ENCODE measurements at places on chromosomes 4 and X.

DNA sequence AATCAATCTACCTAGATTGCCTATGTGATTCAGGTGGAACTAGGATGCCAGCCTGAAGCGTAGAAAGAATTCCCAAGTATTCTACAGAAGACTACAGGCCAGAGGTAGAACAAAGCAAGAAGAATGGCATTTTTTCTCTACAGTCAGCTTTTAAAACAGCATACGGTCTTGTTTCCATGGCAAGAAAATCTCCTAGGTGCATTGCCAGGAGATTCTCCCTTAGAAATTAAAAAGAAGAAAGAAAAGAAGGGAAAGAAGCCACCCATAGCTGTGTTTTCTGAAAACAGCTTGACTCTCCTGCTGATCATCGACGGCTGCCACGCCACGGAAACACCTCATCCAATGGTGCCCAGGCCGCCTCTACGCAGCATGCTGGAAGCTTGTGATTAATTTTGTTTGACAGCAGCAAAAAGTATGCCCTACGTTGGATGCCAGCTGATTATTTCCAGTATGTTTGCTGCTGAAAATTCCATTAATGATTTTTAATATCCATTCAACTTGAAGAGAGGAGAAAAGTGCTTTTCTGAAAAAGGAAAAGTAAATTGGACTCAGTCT is 24.1 kb downstream of the ANK2 start:
- DNase-seq, result no peak

DNA sequence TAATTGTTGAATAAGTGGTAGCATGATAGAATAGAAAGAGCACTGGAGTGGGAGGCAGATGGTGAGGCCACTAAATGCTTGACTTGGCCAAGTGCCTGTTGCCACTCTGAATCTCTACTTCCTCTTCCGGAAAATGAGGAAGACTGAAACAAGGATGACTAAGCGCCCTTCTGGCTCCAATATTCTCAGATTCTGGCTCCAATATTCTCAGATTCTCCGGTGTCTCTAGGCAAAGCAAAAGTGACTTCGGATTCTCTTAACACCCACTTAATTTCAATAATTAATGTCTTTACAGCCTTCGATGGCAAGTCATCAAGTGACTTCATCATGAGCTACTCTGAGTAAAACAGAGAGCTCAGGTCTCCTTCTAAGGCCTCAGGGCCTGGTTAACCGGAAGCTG is 402.2 kb upstream of the FGF13 start:
- DNase-seq, result no peak

- DNase-seq, result no peak
Measured at GRCh38 chr4:143554728-143555597, 41.5 kb downstream of the SMARCA5 start.

- DNase-seq, result no peak
Measured at GRCh38 chrX:13702111-13702789, 13.3 kb downstream of the RAB9A start.

- DNase-seq, result no peak
Measured at GRCh38 chr4:182876427-182876826, 40.8 kb downstream of the DCTD start.

DNA sequence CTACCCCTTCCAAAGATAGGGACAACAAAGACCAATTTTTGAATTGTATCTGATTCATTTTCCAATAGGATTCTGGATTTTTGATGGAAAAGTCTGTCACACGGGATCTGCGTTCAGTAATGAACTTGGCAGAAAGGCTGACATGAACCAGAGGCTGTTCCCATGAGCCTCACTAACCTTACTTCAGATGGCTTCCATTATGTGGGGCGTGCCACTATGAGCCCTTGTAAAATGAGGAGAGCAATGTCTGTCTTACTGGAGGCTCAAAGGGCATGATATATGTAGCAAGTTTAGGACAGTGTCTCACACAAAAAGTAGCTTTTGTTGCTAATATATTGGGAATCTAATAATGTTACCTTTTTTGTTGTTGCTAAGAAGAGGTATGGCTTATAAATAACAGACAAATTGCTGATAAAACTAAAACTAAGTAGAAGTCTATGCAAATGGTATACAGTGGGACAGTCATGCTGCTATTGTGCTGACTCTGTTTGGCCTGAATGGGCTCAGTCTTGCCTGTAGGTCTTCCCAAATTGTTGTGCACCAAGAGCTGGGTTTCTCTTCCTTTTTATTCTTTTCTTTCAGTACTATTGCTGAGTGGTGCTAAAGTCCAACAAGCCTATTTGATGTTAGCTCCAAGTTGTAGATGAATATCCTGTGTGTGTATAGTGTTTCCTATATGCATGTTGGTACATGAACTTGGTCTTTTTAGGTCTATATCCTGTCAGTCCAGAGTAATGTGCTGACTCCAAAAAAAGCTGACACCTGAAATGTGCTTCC is 132.1 kb downstream of the SPRY1 start:
- no peak for DNase-seq

DNA sequence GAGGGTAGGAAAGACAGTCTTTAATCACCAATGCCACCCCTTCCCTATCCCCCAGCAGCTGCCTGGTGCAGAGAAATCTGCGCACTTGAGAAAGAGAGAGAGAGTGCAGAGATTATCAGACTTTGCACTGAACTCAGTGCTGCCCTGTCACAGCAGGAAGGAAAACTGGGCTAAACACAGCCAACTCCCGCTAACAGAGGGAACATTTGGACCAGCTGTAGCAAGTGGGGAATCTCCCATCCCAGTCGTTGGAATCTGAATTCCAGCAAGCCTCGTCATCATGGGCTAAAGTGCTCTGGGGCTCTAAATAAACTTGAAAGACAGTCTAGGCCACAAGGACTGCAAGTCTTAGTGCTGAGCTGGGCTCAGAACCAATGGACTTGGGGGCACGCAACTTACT is 168.7 kb downstream of the DLG3 start:
- no peak for DNase-seq

- no peak for DNase-seq
Measured at GRCh38 chr4:15149234-15149838, 147.1 kb downstream of the CPEB2 start.

DNA sequence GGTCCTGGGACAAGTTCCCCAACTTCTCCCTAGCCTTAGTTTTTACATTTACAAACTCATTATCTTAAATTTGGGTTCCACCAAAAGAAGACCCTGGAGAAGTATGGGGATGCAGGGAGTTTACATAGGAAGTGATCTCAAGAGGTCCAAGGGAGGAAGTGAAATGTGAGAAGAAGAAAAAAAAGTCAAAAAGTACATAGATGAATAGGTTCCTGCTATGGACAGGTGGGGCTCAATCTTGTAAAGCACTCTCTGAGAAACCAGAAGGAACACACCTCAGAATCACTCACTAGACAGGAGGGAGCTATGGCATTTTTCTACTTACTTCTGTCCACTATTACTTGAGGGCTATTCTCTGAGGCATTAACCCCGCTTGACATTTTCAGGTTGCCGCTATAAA is 56.6 kb downstream of the ARHGAP6 start:
- DNase-seq, result no peak

DNA sequence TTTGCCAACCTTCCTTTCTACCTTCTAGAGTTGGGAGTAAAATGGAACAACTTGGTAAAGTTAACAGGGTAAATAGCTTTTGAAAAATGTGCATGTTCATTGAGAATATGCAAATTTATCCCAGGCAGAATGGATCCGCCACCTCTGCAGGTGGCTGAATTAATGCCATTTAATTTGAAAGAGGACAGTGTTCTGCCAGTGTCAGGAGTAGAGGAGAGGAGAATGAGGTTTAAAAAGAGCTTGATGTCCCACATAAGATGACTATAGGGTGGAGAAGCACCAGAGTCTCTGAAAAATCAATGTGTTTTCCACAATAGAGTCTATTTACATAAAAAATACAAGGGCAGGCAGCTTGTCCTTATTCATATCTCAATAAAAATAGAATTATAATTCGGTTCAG is 1804.3 kb upstream of the PCDH10 start:
- no peak for DNase-seq

GRCh38 chr4:186204103-186204559 is 12.8 kb downstream of the CYP4V2 start:
- DNase-seq, result no peak

- no peak for DNase-seq
Measured at GRCh38 chr4:124433500-124433899, 279.0 kb downstream of the ANKRD50 start.

DNA sequence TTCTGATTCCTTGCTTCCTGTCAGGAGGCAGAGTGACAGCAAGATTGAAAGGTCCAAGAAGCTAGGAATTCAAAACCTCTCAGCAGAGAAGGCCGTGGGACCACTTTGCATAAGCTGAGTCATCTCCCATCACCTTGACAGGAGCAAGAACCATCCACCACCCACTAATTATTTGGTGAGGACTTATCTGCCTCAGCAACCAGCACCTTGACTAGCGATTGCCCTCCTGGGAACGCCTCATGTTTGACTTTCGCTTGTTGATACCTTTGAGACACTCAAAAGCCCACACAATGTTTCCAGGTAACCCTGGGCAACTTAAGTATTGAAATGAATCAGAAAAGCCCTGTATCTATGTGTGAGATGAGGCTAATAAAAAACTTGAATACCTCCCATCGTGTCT is 233.5 kb upstream of the GYPA start:
- no peak for DNase-seq

GRCh38 chr4:117983541-117984365 is 50.5 kb upstream of the NDST3 start:
- peak; percentile 43 for DNase-seq

GRCh38 chrX:119622356-119623232 is 16.4 kb upstream of the NKRF start:
- DNase-seq, result no peak

DNA sequence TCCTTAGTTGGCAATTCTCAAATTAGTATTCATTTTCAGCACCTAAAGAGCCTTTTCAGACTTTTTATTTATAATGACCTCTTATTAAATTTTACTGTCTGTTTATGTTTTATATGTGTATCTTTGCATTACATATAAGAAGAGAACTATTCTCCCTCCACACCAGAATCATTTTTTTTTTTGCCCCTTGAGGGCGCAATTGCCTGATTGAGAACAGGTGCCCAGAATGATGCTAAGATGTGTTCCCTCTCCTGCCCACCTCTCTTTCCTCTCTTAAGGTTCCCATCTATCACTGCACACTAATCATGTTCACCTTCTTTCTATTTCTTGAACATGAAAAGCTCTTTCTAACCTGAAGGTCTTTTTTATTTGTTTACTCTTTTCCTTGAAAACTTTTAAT is 44.2 kb upstream of the ADAM29 start:
- DNase-seq, result no peak

- DNase-seq, result no peak
Measured at GRCh38 chrX:119132961-119133360, 5.3 kb upstream of the KIAA1210 start.

DNA sequence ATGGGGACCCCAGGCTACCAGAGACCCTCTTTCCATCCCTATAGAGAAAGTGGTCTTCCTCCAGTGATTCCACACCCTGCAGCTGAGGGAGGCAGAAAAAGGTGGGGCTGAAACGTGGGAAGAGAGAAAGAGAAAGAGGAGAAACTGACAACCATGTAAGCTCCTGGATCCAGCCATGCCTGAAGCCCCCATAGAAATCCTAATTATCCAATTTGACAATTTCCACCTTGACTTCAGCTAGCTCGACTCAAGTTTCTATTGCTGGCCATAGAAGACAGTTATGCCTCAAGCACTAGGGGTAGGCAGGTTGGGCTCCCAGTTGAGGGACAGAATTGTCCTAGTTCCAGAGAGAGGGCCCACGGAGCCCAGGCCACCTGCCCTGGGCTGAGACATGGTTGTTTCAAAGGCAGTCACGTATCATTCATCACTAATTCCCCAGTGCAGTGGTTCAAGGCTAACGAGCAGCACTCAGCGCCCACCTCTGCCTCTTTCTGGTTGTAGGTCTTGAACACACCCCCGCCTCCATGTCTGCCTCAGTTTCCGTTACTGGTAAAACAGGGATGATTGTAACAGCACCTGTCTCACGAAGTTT is 39.8 kb upstream of the ASMTL start:
- no peak for DNase-seq

GRCh38 chrX:38474543-38474942 is 86.8 kb upstream of the TSPAN7 start:
- no peak for DNase-seq

GRCh38 chr4:137819964-137820383 is 287.7 kb upstream of the PCDH18 start:
- peak; percentile 70 for DNase-seq

DNA sequence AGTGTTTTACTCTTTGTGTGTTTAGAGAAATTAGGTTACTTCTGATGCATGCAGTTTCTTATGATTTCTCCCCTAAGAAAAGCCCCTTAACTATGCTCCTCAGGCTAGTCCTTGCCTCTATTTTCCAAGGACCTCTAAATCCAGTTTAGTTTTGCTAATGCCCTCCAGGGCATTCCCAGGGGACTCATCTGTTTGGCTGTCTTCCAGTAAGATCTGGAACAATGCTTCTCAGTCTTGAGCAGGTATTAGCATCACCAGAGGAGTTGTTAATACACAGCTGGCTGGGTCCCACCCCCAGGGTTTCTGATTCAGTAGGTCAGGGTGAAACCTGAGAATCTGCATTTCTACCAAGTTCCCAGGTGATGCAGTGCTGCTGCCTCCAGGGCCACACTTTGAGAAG is 56.9 kb downstream of the OTC start:
- no peak for DNase-seq

DNA sequence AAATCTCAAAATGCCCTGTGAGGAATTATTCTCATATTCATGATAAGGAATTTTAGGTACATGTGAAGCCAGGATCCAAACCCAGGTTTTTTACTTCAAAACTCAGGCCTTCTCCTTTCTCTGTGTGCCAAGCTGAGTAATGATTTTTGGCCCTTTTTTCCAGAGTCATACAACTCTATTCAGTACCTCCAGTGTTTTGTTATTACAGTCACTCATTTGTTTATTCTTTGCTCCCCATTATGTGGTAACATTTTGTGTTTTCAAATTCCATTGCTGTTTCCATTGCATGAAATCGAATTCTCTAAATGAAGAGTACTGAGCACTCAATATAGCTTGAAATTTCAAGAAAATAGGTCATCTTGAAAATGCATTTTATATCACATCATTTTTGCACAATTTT is 315.4 kb downstream of the NR3C2 start:
- DNase-seq, result no peak

DNA sequence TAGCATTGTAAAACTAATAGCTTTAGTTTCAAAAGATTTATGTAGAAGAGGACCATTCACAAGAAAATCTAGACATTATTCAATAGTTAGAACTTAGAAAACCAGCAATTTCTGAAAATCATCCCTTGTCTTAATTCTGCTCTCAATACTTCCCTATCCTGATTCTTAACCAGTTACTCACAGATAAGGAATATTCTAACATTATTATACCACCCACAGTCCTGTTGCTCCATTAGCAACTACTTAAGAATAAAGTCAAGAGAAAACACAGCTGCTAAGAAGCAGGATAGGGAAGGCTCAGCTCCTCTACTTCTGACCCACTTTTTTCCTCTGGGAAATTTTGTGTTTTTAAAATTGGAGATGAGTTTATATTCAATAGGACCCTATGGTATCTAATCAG is 47.7 kb downstream of the PHKA1 start:
- no peak for DNase-seq

All from kidney glomerular epithelial cell (primary cell).